ENCODE measurements at places on chromosomes 11 and 22.

DNA sequence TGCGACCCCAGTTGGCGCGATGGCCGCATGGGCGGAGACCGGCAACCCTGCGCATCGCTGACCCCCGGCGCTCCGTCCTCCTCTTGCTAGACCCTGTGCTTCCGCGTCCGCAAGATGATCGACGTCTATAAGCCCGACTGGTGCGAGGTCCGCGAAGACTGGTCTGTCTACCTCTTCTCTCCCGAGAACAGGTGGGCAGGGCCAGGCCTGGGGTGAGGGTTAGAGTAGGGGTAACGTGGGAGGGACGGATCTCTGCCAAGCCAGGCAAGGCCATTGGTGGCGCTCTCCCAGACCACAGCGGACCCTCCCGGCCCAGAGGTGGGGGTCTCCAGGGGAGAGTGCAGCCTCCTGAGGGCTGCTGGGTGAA lies 92.1 kb downstream of the CACNA1I start:
- DNase-seq: no peak

GRCh38 chr11:36566407-36567053 lies 1.3 kb upstream of the RAG1 start:
- DNase-seq: no peak

GRCh38 chr11:75954039-75954438 lies 139.0 kb downstream of the UVRAG start:
- no peak for DNase-seq

- no peak for DNase-seq
These were observed 21.1 kb upstream of the KLHL35 start for GRCh38 chr11:75453916-75454655.

- no peak for DNase-seq
These were observed 1.4 kb downstream of the XBP1 start for GRCh38 chr22:28798810-28799605.

Data from anterior cingulate cortex (tissue), 58 donors.